Stomach (tissue), 19 donors: ENCODE measurements at places on chromosomes 4 and X. TPM values are rescaled to one million over a fixed set of nuclear protein-coding genes. Genes with fewer than 3 reads are reported as not detected.

GRCh38 chrX:152641996-152642395 is 4.3 kb downstream of the GABRQ start:
- DNase-seq: no peak
- no peak overlapping the region for H3K4me3 ChIP-seq
- H3K27me3 ChIP-seq: peaks cover 36% of the 10 kb centered on the region
- no peaks in the 10 kb centered on the region for H3K36me3 ChIP-seq
- peaks cover 10% of the 10 kb centered on the region for H3K4me1 ChIP-seq

- DNase-seq: peak; percentile 75
- no peaks in the 10 kb centered on the region for H3K4me1 ChIP-seq
- no peaks in the 10 kb centered on the region for H3K36me3 ChIP-seq
- H3K27me3 ChIP-seq: peaks cover 3% of the 10 kb centered on the region
Observed at GRCh38 chrX:70262952-70263567, 3.1 kb upstream of the P2RY4 start.

GRCh38 chr4:162523171-162523570 is 359.4 kb upstream of the FSTL5 start:
- H3K27me3 ChIP-seq: no peaks in the 10 kb centered on the region
- no peak for DNase-seq
- no peaks in the 10 kb centered on the region for H3K4me1 ChIP-seq

- H3K36me3 ChIP-seq: no peaks in the 10 kb centered on the region
- no peak for DNase-seq
- no peaks in the 10 kb centered on the region for H3K4me1 ChIP-seq
- H3K4me3 ChIP-seq: no peak overlapping the region
- H3K27me3 ChIP-seq: no peaks in the 10 kb centered on the region
Observed at GRCh38 chr4:102474736-102475504, 26.2 kb upstream of the NFKB1 start.

GRCh38 chrX:103776546-103776945 is at the start of gene PLP1:
Gene PLP1, plus strand, starts transcription at chrX:103776840. Its CDS starts 156 bp downstream, at chrX:103776996.
- H3K27me3 ChIP-seq: no peaks in the 10 kb centered on the region
- no peak within 1 kb of the TSS for H3K4me3 ChIP-seq
- no peaks in the 10 kb centered on the region for H3K4me1 ChIP-seq
- no peaks in the 10 kb centered on the region for H3K36me3 ChIP-seq
- DNase-seq: no peak

DNA sequence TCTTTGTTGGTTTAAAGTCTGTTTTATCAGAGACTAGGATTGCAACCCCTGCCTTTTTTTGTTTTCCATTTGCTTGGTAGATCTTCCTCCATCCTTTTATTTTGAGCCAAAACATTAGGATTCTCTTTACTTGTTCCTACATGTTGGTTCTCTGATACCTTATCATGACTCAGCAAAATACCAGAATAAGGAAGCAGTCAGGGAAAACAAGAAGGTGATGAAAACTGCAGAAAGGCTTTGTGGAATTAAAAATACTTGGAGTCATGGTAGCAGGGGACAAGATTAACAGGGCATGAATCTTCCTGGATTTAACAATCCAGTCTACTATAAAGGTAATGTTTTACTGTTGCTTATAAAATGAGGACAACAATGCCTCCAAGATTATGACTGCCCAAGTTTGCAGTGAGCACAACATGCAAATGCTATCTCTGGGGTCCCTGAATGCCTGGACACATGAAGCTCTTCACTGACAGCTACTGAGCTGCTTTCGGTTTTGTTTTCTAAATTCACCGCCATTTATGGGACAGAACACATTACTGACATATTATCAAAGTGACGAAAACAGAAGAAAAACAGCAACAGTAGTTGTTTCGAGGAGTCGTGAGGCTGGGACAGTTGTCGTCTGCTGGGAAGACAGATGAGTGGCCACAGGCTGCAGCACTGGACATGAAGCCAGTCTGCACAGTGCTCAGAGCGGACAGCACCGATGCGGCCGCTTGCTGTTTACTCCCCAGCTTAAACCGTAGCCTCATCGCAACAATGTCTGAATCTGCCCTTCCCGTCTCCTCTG is 174.5 kb upstream of the DKK2 start:
- no peaks in the 10 kb centered on the region for H3K4me1 ChIP-seq
- H3K27ac ChIP-seq: no peak overlapping the region
- H3K27me3 ChIP-seq: no peaks in the 10 kb centered on the region
- no peak for DNase-seq
- no peaks in the 10 kb centered on the region for H3K36me3 ChIP-seq
- H3K4me3 ChIP-seq: no peak overlapping the region

DNA sequence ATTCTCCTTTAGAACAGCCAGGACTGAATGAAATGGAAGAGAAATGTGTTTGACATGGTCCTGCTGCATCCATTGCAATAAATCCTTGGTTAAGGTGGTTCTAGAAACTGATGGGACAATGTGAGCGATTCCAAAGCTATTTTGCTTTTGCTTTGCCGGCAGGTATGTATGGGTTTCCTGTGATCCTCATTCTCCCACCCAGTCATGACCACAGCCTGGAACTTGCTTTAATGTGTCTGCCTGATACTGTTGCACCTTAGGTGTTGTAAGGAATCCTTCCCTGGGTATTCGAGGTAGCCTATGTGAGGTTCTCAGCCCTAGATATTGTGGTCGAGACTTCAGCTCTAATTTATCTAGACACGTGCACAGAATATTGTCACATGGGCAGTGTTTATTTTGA is 86.1 kb downstream of the ZNF518B start:
- no peaks in the 10 kb centered on the region for H3K27me3 ChIP-seq
- no peaks in the 10 kb centered on the region for H3K36me3 ChIP-seq
- H3K4me1 ChIP-seq: no peaks in the 10 kb centered on the region
- H3K4me3 ChIP-seq: no peak overlapping the region

DNA sequence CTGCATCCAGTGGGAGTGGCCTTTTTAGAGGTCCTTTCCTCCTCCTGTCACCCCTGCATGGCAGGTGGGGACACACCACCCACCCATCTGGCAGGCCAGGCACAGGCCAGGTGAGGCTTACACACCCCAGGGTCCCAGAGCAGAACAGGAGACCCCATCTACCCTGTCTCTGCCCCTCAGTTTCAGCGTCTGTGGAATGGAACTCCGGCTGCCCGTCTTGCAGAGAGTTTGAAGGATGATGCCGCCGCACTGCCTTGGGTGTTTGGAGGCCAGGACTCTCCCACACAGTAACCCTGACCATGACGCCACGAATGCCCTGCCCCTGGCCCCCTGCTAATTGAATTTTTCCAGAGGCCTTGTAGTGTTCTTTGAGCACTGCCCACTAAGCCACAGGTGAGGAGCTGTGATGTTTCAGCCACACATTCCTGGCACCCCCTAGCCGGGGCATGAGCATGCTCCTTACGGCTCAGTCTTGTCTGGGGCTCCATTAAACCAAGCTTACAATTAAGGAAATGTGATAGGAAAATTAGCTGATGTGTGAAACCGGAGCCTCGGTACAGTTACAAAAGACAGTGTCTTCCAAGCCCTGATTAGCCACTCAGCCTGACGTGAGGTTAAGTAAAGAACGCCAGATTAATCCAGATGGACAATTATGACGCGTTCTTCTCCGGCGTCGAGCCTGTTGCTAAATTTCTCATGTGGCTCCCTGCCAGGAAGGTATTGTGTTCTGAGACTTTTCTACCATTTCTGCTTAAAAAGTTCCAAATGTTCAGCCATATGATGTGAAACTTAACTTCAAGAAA is 39.3 kb downstream of the HMX1 start:
- H3K27me3 ChIP-seq: no peaks in the 10 kb centered on the region
- peak; percentile 20 for DNase-seq
- no peak overlapping the region for H3K4me3 ChIP-seq
- no peak overlapping the region for H3K27ac ChIP-seq

DNA sequence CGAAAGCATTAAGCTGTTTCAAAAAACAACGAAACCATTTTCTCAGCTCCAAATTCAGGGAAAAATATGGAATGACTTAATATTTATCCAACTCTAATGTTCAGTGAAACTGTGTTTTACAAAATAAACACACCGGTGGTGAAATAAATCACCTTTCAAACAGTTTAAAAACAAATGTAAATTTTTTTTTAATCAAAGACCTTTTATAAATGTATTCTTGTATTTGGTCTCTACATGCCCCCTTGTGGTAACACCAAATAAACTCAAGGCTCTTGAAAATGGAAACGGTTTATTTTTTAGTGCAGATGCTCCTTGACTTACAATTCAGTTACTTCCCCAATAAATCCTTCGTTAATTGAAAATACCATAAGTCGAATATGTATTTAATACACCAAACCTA is 45.8 kb upstream of the ITM2A start:
- H3K36me3 ChIP-seq: no peaks in the 10 kb centered on the region
- H3K4me3 ChIP-seq: peak overlapping the region; percentile 24
- peak; percentile 46 for DNase-seq
- no peak overlapping the region for H3K27ac ChIP-seq
- H3K4me1 ChIP-seq: no peaks in the 10 kb centered on the region
- no peaks in the 10 kb centered on the region for H3K27me3 ChIP-seq

DNA sequence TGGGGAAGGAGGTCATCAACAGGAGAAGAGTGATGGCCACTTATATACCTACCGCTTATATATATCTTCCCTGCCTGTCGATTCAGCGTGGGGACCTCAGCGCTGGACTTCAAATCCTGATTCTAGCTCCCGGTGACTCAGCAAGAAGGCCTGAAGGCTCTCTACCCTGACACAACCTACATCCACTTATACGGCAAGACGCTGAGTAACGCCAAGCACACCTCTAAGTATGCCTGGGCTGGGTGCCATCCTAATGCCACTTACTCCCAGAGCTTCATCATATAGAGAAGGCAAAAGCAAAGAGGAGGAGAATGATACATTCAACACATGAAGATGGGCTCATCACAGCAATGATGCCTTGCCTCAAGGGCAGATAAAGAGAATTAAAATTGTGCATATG is 198.3 kb downstream of the CHIC2 start:
- no peaks in the 10 kb centered on the region for H3K4me1 ChIP-seq
- no peak for DNase-seq
- no peaks in the 10 kb centered on the region for H3K27me3 ChIP-seq

The NHSL2 gene
- total RNA-seq: 3.2 TPM

DNA sequence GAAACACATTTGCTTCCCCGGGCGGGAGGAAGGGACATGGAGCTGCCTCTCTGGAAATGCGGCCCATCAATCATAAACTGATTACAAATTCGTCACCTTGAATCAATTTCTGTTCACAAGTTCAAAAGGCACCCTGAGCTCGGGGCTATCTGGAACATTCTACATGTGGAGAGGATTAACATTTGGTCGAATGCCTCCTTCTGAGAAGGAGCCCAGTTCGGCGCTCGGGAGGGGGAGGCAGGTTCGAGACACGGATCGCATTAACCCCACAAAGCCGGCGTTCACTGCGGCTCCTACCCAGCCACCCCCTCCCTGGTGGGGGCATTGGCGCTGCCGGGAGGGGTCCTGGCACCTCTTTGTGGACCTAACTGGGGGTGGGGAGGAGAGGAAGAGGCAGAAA is 108.0 kb downstream of the CPZ start:
- H3K27ac ChIP-seq: no peak overlapping the region
- DNase-seq: peak; percentile 16
- H3K27me3 ChIP-seq: peaks cover 100% of the 10 kb centered on the region

- DNase-seq: peak; percentile 82
- H3K36me3 ChIP-seq: no peaks in the 10 kb centered on the region
- H3K27me3 ChIP-seq: no peaks in the 10 kb centered on the region
- H3K27ac ChIP-seq: no peak overlapping the region
- H3K4me3 ChIP-seq: no peak overlapping the region
Observed at GRCh38 chrX:102899940-102900916, 36.8 kb upstream of the RAB40AL start.

The PDHA1 gene
- total RNA-seq: 223 TPM

The RASL11B gene
- total RNA-seq: not detected

The TRIM61 gene
- 0.73 TPM for total RNA-seq

DNA sequence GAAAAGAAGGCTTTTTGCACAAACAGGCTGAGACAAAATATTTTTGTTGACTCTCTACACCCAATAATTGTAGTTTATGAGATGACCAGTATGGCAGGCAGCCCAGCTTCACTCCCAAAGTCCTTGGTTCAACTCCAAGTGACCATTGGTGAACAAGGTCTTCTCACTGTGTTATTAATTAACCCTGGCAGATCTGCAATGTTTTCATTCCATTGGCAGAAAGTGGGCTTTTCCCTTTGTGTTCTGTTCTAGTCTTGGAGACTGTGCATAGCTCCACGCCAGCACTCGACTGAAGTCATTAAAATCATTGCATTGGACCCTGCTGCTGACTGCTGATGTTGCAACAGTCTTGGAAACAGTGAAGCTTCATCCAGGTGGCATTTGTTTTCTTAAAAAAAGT is 277.3 kb upstream of the HAND2 start:
- no peaks in the 10 kb centered on the region for H3K36me3 ChIP-seq
- no peak for DNase-seq
- no peak overlapping the region for H3K4me3 ChIP-seq
- no peaks in the 10 kb centered on the region for H3K27me3 ChIP-seq

GRCh38 chr4:27066591-27066990 is 205.9 kb downstream of the STIM2 start:
- H3K4me3 ChIP-seq: no peak overlapping the region
- no peaks in the 10 kb centered on the region for H3K27me3 ChIP-seq
- no peaks in the 10 kb centered on the region for H3K36me3 ChIP-seq
- no peak overlapping the region for H3K27ac ChIP-seq

GRCh38 chrX:67613996-67614395 is 70.2 kb downstream of the AR start:
- H3K4me3 ChIP-seq: no peak overlapping the region
- H3K36me3 ChIP-seq: no peaks in the 10 kb centered on the region
- no peak for DNase-seq
- no peaks in the 10 kb centered on the region for H3K4me1 ChIP-seq

GRCh38 chrX:153778181-153778580 is 2.7 kb upstream of the SRPK3 start:
- DNase-seq: no peak
- no peak overlapping the region for H3K4me3 ChIP-seq
- no peaks in the 10 kb centered on the region for H3K36me3 ChIP-seq
- peaks cover 20% of the 10 kb centered on the region for H3K27me3 ChIP-seq
- peaks cover 11% of the 10 kb centered on the region for H3K4me1 ChIP-seq

The HAUS7 gene
- 6.4 TPM for total RNA-seq

- peaks cover 36% of the 10 kb centered on the region for H3K27me3 ChIP-seq
- no peaks in the 10 kb centered on the region for H3K36me3 ChIP-seq
- H3K4me1 ChIP-seq: peaks cover 9% of the 10 kb centered on the region
Observed at GRCh38 chrX:331825-332495, 13.4 kb upstream of the GTPBP6 start.

The WNK3 gene
- total RNA-seq: 3.2 TPM

DNA sequence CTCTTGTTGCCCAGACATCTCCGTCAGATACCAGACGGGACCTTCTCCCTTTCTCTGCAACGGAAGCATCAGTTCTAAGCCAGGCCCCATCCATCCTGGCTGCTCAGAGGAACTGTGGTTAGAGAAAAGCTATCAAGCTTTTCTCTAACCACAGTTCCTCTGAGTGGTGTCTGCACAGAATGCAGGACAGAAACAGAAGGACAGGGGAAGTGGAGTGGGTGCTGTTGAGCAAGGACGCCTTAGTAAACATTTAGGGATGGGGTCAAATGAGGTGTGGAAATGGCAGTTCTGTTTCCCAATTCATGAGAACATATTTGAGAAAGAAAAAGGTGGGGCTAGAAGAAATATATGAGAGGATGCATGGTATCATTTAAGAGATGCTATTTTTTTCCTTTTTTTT is 283.8 kb downstream of the CRLF2 start:
- no peak for DNase-seq
- no peak overlapping the region for H3K4me3 ChIP-seq
- H3K27me3 ChIP-seq: no peaks in the 10 kb centered on the region
- H3K27ac ChIP-seq: no peak overlapping the region
- H3K4me1 ChIP-seq: no peaks in the 10 kb centered on the region

The PCYT1B gene
- total RNA-seq: 3.1 TPM
